Ascending aorta (tissue), 2 donors: ENCODE measurements at places on chromosomes 2 and 18.
A peak's percentile ranks its signal among the peaks of the same experiment; 100 is the strongest.

DNA sequence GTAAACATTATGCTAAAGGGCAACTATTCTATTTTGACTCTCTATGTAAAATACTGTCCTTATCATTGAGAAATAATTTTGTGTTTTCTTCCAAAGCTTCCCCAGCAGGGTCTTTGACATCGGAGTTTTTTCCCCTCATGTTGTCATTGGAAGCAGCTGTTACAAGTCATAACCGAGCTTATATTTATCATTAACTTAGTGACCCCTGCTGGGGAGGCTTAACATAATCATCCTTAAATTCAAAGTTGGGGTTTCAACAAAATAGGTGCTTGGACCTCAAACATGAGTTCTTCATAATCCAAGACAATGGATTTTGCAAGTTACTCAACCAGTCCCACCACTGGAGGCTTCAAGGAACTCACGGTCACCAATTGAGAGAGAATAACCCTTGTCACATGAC is 330.9 kb downstream of the DCC start:
- no peak for DNase-seq
- H3K36me3 ChIP-seq: no peaks in the 10 kb centered on the region
- no peak overlapping the region for H3K27ac ChIP-seq
- no peaks in the 10 kb centered on the region for H3K27me3 ChIP-seq

GRCh38 chr2:233915128-233915527 is 2.0 kb upstream of the TRPM8 start:
- no peak overlapping the region for H3K27ac ChIP-seq
- no peaks in the 10 kb centered on the region for H3K27me3 ChIP-seq
- H3K4me3 ChIP-seq: no peak overlapping the region
- no peaks in the 10 kb centered on the region for H3K4me1 ChIP-seq
- DNase-seq: no peak

- H3K4me1 ChIP-seq: peaks cover 20% of the 10 kb centered on the region
- no peaks in the 10 kb centered on the region for H3K36me3 ChIP-seq
- H3K4me3 ChIP-seq: no peak overlapping the region
- no peak for DNase-seq
- no peak overlapping the region for H3K27ac ChIP-seq
Measured at GRCh38 chr2:148653437-148653836, 8.9 kb downstream of the EPC2 start.

- H3K27ac ChIP-seq: no peak overlapping the region
- no peaks in the 10 kb centered on the region for H3K36me3 ChIP-seq
- H3K27me3 ChIP-seq: no peaks in the 10 kb centered on the region
- DNase-seq: no peak
- H3K4me3 ChIP-seq: no peak overlapping the region
- H3K4me1 ChIP-seq: no peaks in the 10 kb centered on the region
Measured at GRCh38 chr18:2059336-2059735, 512.0 kb downstream of the METTL4 start.

DNA sequence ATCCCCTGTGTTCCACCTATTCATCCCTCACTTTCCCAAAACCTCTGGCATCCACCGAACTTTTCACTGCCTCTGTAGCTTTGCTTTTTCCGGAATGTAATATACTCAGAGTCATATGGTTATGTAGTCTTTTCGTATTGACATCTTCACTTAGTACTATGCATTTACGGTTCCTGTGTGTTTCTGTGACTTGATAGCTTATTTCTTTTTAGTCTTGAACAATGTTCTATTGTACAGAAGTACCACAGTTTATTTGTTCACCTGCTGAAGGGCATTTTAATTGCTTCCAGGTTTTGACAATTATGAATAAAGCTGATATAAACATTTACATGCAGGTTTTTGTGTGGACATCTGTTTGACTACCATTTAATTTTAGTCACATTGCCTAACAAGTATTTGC is 154.7 kb upstream of the DOK6 start:
- no peaks in the 10 kb centered on the region for H3K36me3 ChIP-seq
- H3K4me3 ChIP-seq: no peak overlapping the region
- no peaks in the 10 kb centered on the region for H3K27me3 ChIP-seq
- no peak overlapping the region for H3K27ac ChIP-seq

- no peak overlapping the region for H3K27ac ChIP-seq
- no peaks in the 10 kb centered on the region for H3K27me3 ChIP-seq
- DNase-seq: no peak
- no peak overlapping the region for H3K4me3 ChIP-seq
- no peaks in the 10 kb centered on the region for H3K36me3 ChIP-seq
- H3K4me1 ChIP-seq: no peaks in the 10 kb centered on the region
Measured at GRCh38 chr18:74996996-74997395, 211.9 kb downstream of the PTGR3 start.

DNA sequence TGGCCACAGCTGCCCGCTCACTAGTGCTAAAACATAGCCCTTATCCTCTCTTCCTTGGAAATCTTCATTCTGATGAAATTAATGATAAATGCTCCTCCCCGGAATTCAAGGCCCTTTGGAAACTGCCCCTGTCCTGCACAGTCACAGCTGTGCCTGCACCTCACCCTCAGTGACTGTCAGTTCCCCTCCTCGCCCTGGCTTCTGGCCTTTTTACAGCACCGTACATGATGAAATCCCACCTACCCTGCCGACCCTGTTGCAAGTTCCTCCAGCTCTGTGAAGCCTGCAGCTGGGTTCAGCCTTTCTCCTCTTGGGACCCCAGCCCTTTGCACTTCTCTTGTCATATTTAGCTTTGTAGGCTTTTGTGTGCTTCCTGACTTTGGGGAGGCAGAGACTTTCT is 48.4 kb downstream of the DCDC2C start:
- H3K27me3 ChIP-seq: no peaks in the 10 kb centered on the region
- no peak overlapping the region for H3K27ac ChIP-seq
- H3K4me1 ChIP-seq: no peaks in the 10 kb centered on the region
- no peak for DNase-seq
- H3K36me3 ChIP-seq: no peaks in the 10 kb centered on the region

DNA sequence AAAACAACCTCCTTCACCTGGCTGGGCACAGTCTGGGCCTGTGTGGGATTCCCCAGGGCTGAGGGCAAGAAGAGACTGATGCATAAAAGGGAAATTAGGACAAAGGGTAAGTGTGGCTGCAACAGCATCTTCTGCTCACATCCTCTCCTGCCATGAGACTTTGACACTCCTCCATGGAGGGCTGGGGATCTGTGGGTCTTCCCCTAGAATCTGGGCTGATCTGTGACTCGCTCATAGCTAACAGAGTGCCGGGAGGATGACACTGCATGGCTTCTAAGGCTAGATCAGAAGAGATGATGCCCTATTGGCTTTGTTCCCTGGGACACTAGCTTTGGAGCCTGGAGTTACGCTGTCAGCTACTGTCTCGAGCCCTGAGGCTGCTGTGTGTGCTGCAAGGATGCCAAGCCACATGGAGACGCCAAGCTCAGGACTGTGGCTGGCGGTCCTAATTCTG is 24.3 kb downstream of the MOCOS start:
- H3K4me1 ChIP-seq: peaks cover 3% of the 10 kb centered on the region
- H3K36me3 ChIP-seq: no peaks in the 10 kb centered on the region
- no peak for DNase-seq
- H3K27me3 ChIP-seq: no peaks in the 10 kb centered on the region

GRCh38 chr2:29522951-29523669 is 398.3 kb downstream of the ALK start:
- no peaks in the 10 kb centered on the region for H3K27me3 ChIP-seq
- H3K36me3 ChIP-seq: no peaks in the 10 kb centered on the region
- H3K4me3 ChIP-seq: no peak overlapping the region
- H3K27ac ChIP-seq: no peak overlapping the region
- no peak for DNase-seq
- H3K4me1 ChIP-seq: no peaks in the 10 kb centered on the region

GRCh38 chr2:18525236-18525635 is 35.2 kb downstream of the RDH14 start:
- no peak overlapping the region for H3K4me3 ChIP-seq
- no peaks in the 10 kb centered on the region for H3K27me3 ChIP-seq
- no peak overlapping the region for H3K27ac ChIP-seq
- DNase-seq: no peak
- H3K4me1 ChIP-seq: peaks cover 8% of the 10 kb centered on the region

GRCh38 chr2:3430172-3430571 is 50.7 kb downstream of the TRAPPC12 start:
- H3K36me3 ChIP-seq: peaks cover 72% of the 10 kb centered on the region
- H3K4me3 ChIP-seq: no peak overlapping the region
- H3K27me3 ChIP-seq: no peaks in the 10 kb centered on the region
- no peak overlapping the region for H3K27ac ChIP-seq

DNA sequence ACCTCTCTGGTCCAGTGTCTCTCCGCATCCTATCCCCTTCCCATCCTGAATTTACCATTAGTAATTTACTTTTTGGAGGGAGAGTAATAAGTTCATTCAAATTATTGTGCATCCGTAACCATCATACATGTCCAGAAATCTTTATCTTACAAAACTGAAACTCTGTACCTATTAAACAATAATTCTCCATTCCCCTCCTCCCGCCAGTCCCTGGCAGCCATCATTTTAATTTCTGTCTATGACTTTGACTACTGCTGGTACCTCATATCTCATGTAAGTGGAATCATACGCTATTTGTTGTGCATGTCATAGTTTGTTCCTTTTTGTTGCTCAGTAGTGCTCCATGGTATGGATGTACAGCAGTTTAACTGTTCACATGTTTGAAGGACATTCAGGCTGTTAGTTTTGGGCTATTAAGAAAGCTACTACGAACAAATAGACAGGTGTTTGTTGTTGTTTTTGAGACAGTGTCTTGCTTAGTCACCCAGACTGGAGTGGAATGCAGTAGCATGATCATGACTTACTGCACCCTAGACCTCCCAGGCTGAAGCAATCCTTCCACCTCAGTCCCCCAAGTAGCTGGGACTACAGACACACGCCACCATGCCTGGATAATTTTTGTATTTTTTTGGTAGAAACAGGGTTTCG is 2.0 kb downstream of the LIMS1 start:
- no peaks in the 10 kb centered on the region for H3K36me3 ChIP-seq
- H3K27me3 ChIP-seq: no peaks in the 10 kb centered on the region
- DNase-seq: no peak
- H3K4me1 ChIP-seq: no peaks in the 10 kb centered on the region

DNA sequence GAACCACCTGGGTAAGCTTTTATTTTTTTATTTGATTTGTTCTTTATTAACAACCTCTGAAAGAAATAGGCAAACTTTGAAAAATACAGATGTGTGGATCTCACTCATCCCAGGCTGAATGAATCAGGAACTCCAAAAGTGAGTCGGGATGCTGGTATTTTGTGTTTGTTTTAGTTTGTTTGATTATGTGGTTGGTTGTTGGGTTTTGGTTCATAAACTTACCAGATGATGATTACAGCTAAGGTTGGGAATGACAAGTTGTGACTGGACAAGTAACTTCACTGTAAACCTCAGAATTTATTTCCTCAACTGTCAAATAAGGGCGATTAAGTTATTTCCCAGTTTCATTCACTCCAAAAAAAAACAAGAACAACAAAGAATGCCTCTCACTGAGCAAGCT is 80.5 kb upstream of the KIF5C start:
- no peak for DNase-seq
- H3K4me3 ChIP-seq: no peak overlapping the region
- no peaks in the 10 kb centered on the region for H3K27me3 ChIP-seq
- no peak overlapping the region for H3K27ac ChIP-seq
- H3K4me1 ChIP-seq: no peaks in the 10 kb centered on the region

DNA sequence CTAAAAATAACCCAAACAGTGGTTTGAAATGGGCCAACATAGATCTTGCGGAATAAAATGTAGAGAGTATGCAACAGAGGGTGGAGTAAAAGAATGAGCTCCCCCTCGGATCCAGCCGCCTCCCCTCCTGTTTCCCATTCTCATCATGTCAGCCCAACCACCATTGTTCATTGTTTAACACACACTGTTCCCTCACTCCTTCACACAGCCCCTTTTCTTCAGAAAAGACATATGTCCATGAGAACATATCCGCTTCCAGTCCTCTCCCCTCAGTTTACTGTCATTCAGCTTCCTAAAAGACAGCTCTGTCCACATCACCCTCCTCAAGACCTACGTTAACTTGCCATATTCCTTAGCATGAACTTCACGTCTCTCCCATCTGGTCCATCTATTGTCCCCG is 62.9 kb upstream of the SERTAD2 start:
- no peak for DNase-seq
- H3K36me3 ChIP-seq: no peaks in the 10 kb centered on the region
- no peaks in the 10 kb centered on the region for H3K4me1 ChIP-seq
- H3K27ac ChIP-seq: no peak overlapping the region

DNA sequence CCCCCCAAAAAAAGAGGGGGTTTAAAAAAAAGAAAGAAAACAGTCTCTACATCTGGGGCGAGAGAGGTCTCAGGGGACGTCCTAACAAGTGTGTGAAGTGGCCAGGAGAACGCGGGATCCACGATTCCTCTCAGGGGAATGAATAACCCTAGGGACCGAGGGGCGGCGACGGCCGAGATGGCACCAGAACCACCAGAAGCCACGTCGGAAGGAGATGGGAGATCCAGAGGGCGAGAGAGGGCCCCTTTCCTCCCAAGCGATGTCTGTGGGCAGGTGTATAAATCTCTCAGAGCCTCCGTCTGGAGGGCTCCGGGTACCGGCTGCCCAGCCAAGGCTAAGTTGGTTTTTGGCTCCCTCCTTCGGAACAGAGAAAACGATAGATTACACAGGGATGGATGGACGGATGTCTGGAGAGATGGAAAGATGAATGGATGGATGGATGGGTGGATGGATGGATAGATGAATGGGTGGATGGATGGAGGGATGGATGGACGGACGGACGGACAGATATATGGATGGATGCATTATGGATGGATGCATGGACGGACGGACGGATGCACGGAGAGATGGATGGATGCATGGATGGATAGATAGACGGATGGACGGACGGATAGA is 1.7 kb downstream of the EPHA4 start:
- H3K27me3 ChIP-seq: no peaks in the 10 kb centered on the region
- H3K4me1 ChIP-seq: peaks cover 14% of the 10 kb centered on the region
- H3K27ac ChIP-seq: no peak overlapping the region
- H3K4me3 ChIP-seq: peak overlapping the region; percentile 92

DNA sequence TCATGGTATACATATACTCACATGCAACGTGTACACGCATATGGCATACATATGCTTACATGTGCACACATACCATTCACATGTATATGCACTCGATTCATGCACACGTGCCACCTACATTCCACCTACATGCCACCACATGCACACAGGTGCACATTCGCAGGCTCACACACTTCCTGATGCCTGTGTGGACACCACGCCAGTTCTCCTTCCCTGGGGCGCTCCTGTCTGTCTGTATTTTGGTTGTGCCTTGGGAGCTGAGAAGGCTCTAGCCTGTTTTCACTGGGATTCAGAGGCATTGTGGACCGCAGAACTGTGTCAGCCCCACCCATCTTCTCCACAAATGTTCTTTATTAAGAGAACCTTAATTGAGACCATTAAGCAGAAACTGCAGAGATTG is 96.6 kb upstream of the CTDP1 start:
- no peak for DNase-seq
- H3K27ac ChIP-seq: no peak overlapping the region
- H3K4me1 ChIP-seq: peaks cover 8% of the 10 kb centered on the region
- H3K36me3 ChIP-seq: no peaks in the 10 kb centered on the region

GRCh38 chr18:22557168-22557941 is 139.6 kb upstream of the CTAGE1 start:
- peaks cover 28% of the 10 kb centered on the region for H3K4me1 ChIP-seq
- H3K27ac ChIP-seq: peak overlapping the region; percentile 99
- no peaks in the 10 kb centered on the region for H3K27me3 ChIP-seq
- DNase-seq: no peak
- H3K36me3 ChIP-seq: no peaks in the 10 kb centered on the region
- peak overlapping the region; percentile 20 for H3K4me3 ChIP-seq
